NCI-H82 (cell line): ENCODE measurements at places on chromosomes 1 and 21.

DNA sequence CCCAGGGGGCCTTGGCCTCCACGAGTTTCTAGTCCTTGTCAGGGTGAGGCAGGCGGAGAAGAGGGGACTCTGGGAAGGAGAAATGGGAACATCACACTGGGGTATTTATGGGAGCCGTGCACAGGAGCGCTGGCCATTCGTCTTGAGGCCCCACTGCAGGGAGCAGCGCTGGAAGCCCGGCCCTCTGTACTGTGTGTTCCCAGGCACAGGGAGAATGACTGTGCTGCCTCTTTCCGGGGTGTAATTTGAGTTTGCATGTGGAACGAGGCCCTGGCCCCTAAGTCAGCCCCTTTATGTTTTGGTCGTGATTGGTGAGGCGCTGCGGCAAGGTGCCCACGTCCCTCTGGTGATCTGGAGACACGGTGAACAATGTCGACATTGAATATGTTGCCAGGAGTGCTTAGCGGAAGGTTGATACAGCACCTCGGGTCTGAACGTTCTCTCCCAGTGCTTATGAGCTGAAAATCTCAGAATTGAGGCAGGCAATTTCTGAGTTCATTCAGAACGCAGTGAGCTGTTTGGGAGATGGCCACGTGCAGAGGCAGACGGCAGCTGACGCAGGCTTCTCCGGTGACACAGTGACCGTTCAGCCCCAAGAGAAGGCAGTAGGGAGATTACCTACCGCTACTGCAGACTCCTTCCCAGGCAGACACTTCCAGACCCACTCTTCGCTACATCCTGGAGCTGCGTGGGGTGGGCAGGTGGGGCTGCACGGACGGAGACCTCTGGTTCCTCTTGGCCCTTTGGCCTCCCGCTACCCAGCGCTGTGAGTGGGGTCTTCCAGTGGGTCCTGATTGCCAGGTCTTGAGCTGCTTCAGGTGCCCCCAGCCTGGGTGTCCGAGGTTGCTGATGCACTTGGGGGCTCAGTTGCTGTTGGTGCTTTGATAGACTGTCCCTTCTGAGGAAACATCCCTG is 265.8 kb downstream of the CAMTA1 start:
- peak; percentile 17 for DNase-seq

DNA sequence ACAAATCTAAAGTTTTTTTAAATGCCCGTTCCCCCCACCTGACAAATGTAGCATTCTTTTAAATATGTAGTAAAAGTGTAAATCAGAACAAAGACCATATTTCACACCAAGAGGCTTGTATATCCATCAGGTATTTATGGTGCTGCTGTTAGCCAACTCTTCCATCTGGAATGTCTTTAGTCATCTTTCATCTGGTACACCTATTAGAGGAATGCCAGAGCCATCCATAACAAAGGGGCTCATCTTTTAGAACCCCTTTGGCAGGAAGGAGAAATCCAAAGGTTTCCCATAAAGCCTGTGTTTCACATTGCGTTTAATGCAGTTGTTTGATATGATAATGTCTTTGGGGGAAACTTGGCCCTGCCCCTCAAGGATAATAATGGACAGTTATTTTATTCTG is 79.3 kb upstream of the C1orf87 start:
- no peak for DNase-seq

GRCh38 chr1:178278916-178279686 is 185.2 kb downstream of the RASAL2 start:
- no peak for DNase-seq

GRCh38 chr1:43339584-43340232 is 2.1 kb downstream of the MPL start:
- DNase-seq, result no peak

GRCh38 chr1:245345191-245345884 is 190.6 kb downstream of the KIF26B start:
- DNase-seq, result no peak

DNA sequence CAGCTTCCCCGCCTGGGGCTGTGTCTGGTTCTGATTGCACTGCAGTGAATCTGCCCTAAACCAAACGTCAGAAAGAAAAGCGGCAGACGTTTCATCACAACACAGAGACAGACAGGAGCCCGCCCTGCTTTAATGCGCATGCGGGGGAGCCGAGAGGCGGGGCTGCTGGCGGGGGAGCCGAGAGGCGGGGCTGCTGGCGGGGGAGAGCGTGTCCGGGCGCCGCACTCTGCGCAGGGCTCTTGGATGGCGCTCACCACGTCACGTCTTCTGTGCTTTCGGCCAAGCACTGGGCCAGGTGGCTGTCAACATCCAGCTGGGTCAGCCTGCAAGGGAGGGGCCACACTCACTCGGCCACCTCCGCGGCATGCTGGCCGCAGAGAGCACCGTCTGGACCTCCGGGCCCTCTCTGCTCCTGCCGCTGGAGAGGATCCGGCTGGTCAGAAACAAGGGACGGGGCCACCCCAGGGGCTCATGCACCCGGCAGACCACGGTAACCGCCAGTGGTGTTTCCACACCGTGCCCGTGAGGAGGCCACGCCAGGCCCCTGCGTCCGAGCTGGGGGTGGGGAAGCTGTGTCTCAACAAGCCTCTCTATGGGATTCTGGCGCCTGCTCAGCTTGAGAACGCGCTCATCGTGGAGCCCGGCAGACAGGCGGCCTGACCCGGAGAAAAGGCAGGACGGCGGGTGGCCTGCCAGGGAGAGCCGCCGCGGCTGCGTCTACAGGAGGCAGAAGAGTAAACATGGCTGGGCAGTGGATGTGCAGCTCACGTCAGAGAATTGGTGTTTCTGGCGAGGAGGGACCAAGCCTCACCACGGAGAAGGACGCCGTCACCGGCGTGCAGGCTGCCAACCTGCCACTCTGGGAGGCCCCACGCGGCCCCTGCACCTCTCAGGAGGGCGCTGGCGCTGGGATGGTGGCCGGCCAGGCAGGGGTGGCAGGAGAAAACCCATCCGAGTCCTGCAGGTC is 4.8 kb downstream of the FAAP20 start:
- DNase-seq, result peak; percentile 97
